ENCODE measurements at places on chromosomes 16 and 17.

DNA sequence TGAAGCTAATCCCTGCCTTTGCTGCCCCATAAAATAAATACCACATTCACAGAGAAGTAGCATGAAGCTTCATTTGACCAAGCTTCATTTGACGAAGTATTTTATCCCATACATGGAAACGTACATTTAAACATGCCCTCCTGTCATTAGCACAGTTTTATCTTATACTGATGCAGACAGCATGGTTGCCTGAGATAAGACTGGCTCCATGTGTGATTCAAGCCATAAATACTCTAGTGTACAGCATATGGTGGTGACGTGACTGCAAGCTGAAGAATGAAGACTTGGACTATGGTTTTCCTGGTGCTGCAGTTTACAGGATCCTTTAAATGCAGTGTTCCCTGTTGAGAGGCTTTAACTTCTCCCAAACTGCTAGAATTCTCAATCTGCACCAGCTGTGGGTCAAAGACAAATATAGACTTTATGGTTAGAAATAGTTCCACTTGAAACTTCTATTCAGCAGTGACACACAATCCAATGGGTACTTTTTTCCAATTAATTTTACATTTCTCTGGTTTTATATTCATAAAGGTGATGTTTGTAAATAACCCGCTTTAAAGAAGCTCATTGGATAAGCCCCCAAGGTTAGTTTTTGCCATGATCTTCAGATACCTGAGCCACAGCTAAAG lies 64.9 kb downstream of the CYB561 start:
- no peak for DNase-seq

- DNase-seq: no peak
Measured at GRCh38 chr17:59355702-59356325, 24.4 kb downstream of the YPEL2 start.

DNA sequence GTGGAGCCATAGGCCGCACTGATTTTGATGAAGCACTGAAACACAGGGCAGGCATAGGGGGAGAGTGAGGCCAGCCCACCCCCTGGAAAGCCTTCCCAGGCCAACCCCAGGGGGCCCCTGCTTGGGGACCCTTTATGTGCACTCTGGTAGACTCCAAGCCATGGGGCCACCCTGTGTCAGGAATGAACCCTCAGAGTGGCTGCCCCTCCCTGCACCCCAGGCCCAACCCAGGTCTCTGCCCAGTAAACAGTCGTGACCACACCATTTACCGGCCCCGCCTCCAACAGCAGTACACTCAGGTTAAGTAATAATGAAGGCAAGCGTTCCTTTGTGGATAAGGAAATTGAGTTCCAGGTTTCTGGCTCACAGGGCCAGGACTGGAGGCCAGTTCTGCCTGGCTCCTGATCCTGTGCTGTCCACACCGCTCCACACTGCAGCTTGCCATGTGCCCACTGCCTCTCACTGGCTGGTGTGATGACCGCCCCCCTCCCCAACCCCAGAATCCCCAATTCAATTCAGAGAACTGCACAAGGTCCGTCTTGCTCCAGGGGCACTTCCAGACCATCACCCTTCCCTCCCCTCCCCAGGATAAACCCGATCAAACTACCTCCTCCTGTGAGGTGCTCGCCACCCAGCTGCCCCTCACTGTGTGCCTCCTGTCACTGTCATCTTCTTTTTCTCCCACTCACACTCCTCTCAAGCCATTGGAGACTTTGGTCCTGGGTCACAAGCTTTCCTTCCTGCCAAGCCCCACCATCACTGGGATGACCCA lies 13.6 kb downstream of the PIMREG start:
- DNase-seq: no peak

GRCh38 chr17:57663326-57664070 lies 81.6 kb downstream of the CCDC182 start:
- DNase-seq: no peak

- no peak for DNase-seq
Measured at GRCh38 chr16:24838554-24839266, 7.1 kb upstream of the SLC5A11 start.

GRCh38 chr16:84791088-84791487 lies 28.7 kb upstream of the CRISPLD2 start:
- no peak for DNase-seq

GRCh38 chr17:44677136-44677535 lies 12.4 kb downstream of the CCDC43 start:
- no peak for DNase-seq

DNA sequence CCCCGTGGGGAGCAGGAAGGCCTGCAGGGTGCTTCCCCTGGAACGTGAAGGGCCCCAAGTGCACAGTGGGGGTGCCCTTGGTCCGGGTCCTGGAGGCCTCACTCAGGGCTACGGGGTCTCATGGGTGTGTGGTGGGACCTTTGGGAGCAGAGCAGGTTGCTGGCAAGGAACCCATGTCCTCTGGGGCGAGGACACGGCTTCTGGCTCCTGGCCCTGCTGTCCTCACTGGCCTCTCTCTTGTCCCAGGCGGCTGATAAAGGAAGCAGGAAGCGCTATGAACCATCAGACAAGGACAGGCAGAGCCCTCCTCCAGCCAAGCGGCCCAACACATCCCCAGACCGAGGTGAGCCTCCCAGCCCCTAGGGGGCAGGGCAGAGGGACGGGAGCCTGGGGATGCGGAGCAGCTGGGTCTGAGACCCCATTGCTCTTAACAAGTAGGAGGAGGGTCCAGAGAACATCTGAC lies 9.8 kb upstream of the IL17C start:
- DNase-seq: no peak

DNA sequence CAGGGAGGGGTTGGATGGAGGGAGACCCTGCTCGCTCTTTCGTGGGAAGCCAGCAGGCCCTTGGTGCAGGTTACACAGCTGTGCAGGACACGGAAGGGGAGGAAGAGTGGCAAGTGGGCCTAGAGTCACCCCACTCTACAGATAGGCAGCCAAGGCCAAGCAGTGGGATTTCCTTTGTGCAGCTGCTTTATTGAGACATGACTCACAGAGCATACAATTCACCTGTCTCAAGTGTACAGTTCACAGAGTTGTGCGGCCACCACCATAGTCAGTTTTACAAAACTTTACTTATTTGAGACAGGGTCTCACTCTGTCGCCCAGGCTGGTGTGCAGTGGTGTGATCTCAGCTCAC lies 91.2 kb upstream of the CIBAR2 start:
- no peak for DNase-seq

DNA sequence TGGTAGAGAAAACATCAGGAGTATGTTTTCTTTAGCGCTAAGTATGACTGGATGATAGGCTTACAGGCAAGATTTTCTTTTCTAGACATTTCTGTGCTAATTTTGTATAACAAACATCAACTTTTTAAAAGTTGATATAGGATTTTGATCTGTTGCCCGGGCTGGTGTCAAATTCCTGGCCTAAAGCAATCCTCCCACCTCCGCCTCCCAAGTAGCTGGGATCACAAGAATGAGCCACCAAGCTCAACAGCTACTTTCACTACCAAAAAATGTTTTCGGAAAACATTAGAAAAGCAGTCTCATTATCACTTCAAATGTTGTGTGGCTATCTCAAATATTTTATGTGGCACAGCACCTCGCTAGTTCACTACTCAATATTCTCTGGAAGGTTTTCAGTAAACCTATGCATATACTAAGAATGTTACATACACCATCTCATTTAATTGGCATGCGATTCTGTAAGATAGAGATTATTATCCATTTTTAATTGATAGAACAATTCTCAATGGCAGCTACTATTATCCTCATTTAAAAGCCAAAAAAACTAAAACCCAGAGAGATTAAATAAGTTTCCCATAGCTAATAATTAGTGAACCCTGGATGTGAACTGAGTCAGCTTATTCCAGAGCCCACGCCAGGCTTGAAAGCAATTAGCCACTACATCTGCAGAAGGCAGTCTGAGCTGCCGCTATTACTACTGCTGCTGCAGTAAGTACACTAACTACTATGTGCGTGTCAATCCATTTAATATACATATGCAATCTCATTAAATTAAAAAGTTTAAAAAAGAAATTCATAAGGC lies 41.7 kb downstream of the CREBBP start:
- DNase-seq: no peak

GRCh38 chr17:57293077-57293476 lies 36.8 kb downstream of the MSI2 start:
- DNase-seq: no peak

DNA sequence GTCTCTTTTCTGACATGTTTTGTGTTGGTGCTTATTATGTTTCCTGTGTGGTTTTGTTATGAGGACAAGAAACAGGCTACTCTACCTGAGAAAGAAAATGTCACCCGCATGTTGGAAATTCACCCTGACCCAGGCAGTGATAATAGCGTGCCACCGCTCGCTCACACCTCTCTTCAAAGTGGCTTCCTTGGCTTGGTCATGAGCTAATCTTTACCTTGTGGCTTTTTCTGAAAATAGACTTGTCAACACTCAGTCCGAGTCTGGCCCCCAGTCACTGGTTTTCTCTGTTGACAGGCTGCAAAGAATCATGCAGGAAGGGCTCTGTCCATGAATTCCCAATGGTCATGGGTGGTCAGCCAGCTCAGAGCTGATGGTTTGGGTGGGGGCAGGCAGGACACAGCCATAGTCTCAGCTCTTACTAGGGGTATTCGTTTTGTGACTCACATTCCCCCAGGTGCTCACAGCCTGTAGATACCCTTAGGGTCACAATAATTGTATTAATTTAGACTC lies 121.3 kb upstream of the CACNG5 start:
- DNase-seq: no peak

DNA sequence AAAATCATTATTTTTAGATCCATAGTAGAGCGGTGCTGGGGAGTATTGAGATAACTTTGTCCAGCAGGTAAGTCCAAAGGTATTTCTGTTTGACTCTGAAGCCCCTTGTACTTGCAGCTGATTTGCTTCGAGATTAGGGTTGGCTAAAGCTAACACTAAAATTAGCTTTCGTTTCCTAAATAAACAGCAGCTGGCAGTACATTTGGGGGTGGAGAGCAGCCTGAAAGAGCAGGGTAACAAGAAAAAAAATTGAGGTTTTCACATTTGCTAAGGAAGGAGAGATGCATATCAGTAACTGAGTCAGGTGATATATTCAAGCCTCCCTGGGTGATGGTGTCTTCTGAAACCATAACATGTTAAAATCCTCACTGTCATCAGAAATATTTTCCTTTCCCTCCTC lies 37.4 kb upstream of the TMC5 start:
- DNase-seq: no peak

DNA sequence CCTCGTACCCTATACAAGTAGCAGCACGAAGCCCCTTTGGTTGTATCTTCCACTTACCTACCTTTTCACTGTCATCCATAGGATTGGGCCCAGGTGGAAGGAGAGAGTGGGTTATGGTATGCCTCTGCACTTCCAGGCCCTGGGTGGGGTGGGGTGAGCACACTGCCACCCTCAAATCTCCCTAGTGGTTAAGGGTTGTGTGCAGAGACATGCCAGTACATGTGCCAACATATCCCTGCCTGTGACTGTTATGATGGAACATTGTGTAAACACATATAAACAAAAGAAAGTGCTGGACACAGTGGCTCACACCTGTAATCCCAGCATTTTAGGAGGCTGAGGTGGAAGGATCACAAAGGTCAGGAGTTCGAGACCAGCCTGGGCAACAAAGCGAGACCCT lies 11.1 kb downstream of the HROB start:
- DNase-seq: no peak

DNA sequence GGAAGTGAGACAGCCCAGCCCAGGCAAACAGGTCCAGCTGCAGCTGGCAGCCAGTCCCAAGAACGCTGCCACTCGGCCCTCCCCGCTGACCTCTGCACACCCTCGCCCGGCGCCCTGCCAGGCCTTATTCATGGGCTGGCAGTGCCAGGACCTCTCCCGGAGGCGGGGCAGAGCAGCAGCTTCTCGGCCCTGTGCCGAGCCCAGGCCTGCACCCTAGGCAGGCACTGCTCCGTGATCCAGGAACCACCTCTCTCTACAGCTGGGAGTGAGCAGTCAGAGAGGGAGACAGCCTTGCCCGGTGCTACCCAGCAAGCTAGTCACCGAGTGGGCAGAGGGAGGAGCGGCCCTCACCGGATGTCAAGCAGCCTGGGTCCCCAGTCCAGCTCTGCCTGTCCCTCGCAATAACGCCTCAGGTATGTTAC lies 79.9 kb upstream of the CBX4 start:
- DNase-seq: no peak

DNA sequence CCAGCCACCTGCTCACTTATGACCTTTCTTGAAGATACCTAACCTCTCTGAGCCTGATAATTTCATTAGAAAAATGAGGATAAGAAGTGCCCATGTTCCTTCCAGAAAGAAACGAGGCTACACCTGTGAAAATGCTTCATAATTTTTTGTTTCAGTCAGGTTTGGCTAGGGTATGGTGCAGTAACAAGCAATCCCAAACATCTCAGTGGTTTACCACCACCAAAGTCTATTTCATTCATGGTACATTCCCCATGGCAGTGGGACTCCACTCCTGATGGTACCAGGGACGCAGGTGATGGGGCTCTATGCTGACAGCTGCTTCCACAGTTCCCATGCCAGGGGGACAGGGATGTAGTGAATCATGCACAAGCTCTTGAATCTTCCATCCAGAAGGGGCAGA lies 147.6 kb upstream of the CES5A start:
- no peak for DNase-seq

DNA sequence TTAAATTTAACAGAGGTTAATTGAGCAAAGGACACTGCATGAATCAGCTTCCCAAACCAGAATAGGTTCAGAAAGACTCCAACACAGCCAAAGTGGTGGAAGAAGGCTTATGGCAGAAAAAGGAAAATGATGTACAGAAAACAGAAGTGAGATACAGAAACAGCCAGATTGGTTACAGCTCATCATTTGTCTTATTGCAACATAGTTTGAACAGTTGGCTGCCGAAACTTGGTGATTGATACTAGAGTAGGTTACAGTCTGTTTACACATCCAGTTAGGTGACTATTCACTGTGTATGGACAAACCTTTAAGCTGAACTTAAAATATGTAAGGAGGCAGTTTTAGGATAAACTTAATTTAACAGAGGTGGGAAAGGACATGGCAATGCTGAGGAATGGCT lies 18.3 kb downstream of the TMEM100 start:
- DNase-seq: no peak

DNA sequence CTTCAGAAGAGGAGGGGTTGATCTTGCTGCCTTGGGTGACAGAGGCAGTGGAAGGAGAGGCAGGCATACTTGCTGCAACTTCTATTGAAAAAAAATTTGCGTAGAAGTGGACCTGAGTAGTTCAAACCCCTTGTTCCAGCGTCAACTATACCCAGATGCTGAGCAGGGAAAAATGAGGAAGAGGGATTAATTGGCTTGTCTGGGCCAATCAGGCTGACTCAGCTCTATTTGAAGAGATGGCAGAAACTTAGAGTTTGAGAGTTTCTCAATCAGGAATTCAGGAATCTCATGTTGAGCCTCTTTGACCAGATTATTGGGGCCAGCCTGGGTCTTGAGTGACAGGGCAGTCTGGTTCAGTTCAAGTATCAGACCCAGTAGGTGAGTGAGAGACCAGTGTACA lies 17.6 kb downstream of the CASC3 start:
- DNase-seq: no peak

- no peak for DNase-seq
Measured at GRCh38 chr17:37481001-37481665, 8.6 kb upstream of the DUSP14 start.
